IMR-90 (cell line): ENCODE measurements at places on chromosomes 5 and 9. TPM values are rescaled to one million over a fixed set of nuclear protein-coding genes. Genes with fewer than 3 reads are reported as not detected.

Gene SV2C
- not detected in 2 replicates for total RNA-seq

Gene WDR38
- total RNA-seq, result not detected in 2 replicates

Gene CCDC192
- total RNA-seq, result not detected in 2 replicates

Gene DTWD2
- total RNA-seq, result 1.8 and 2.5 TPM in 2 replicates

Gene MELK
- total RNA-seq, result 27.4 and 39.4 TPM in 2 replicates

Gene PCDHGC3
- total RNA-seq, result 21.1 and 21.9 TPM in 2 replicates

Gene NR2F1
- total RNA-seq, result 18.1 and 19.0 TPM in 2 replicates

Gene C6
- under 0.01 and 0.18 TPM in 2 replicates for total RNA-seq

Gene UBAP2
- total RNA-seq, result 12.5 and 12.9 TPM in 2 replicates

Gene PKD2L2
- total RNA-seq, result not detected in 2 replicates

Gene PCDH12
- under 0.01 and 0.18 TPM in 2 replicates for total RNA-seq

Gene LCP2
- not detected in 2 replicates for total RNA-seq

Gene KLHL3
- 4.1 and 4.7 TPM in 2 replicates for total RNA-seq

Gene SLC28A3
- 1.9 and 2.2 TPM in 2 replicates for total RNA-seq

Gene PALM2AKAP2
- total RNA-seq, result 14.2 and 20.6 TPM in 2 replicates

Gene SH3PXD2B
- 7.8 and 8.2 TPM in 2 replicates for total RNA-seq

Gene ARSI
- total RNA-seq, result 15.0 and 15.2 TPM in 2 replicates

Gene SH3TC2
- total RNA-seq, result 7.8 and 7.9 TPM in 2 replicates

Gene MLLT3
- total RNA-seq, result 21.1 and 24.4 TPM in 2 replicates

Gene NCS1
- 35.8 and 41.0 TPM in 2 replicates for total RNA-seq

Gene LCN1
- not detected in 2 replicates for total RNA-seq

Gene PCDHB4
- total RNA-seq, result under 0.01 TPM in 1 of 2 replicates, not detected in the other

Gene SHC3
- total RNA-seq, result 13.3 and 13.9 TPM in 2 replicates

Gene SLIT3
- total RNA-seq, result 0.18 and 0.28 TPM in 2 replicates

Gene RPL12
- total RNA-seq, result 1,864 and 2,290 TPM in 2 replicates

Gene SPATA31E1
- total RNA-seq, result not detected in 2 replicates

Gene PDGFRB
- total RNA-seq, result 81.9 and 108 TPM in 2 replicates

Gene CCDC107
- 6.8 and 10.0 TPM in 2 replicates for total RNA-seq

Gene ADAMTS2
- total RNA-seq, result 18.3 and 19.0 TPM in 2 replicates

Gene LCN12
- not detected in 2 replicates for total RNA-seq

Gene GRXCR2
- total RNA-seq, result not detected in 2 replicates

Gene SMARCA2
- 26.7 and 29.2 TPM in 2 replicates for total RNA-seq

Gene C7
- total RNA-seq, result 0.54 and 0.83 TPM in 2 replicates

Gene PTGES
- 2.8 and 3.2 TPM in 2 replicates for total RNA-seq

Gene ZNF454
- total RNA-seq, result under 0.01 and 0.18 TPM in 2 replicates

Gene ACTBL2
- total RNA-seq, result 1.6 and 1.7 TPM in 2 replicates

Gene TRMO
- 17.5 and 19.9 TPM in 2 replicates for total RNA-seq

Gene LCN15
- not detected in 2 replicates for total RNA-seq

Gene FIBCD1
- 1.1 and 2.2 TPM in 2 replicates for total RNA-seq

Gene RHOBTB3
- 356 and 447 TPM in 2 replicates for total RNA-seq

Gene PAXX
- 4.4 and 5.7 TPM in 2 replicates for total RNA-seq

Gene CDH6
- 211 and 232 TPM in 2 replicates for total RNA-seq

Gene SMIM33
- total RNA-seq, result not detected in 2 replicates

Gene MCC
- 17.8 and 20.6 TPM in 2 replicates for total RNA-seq

Gene ALDOB
- total RNA-seq, result not detected in 2 replicates

Gene FBN2
- total RNA-seq, result 67.5 and 69.0 TPM in 2 replicates

Gene ORM2
- total RNA-seq, result not detected in 2 replicates

Gene ANKRD34B
- not detected in 2 replicates for total RNA-seq

Gene CCNI2
- total RNA-seq, result not detected in 2 replicates

Gene INSL6
- total RNA-seq, result not detected in 2 replicates

Gene STC2
- total RNA-seq, result 87.5 and 259 TPM in 2 replicates
